ENCODE measurements at places on chromosomes 1 and 21.

GRCh38 chr1:151539321-151540020, 638 bp upstream of the TUFT1 start:
- DNase-seq: peak; percentile 93

GRCh38 chr1:60672449-60672848, 409.9 kb upstream of the NFIA start:
- DNase-seq: no peak

- DNase-seq: no peak
These were observed 17.0 kb downstream of the CAMK1G start for GRCh38 chr1:209600541-209600940.

DNA sequence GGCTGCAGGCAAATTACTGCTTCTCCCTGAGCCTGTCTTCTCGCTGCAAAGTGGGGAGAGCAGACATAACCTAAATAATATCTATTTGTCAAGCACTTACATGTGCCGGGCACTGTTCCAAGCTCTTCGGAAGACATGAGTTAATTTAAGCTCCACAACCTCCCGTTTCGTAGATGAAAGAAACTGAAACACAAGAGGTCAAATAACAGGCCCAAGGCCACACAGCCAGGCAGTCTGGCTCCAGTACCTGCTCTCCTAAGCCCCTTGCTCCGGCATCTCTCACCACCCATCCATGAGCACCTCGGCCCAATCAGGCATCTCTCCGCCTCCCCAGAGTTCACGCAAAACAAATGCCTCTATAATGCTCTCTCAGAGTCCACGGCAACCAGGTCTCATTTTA, 65.4 kb downstream of the TAS1R2 start:
- no peak for DNase-seq

DNA sequence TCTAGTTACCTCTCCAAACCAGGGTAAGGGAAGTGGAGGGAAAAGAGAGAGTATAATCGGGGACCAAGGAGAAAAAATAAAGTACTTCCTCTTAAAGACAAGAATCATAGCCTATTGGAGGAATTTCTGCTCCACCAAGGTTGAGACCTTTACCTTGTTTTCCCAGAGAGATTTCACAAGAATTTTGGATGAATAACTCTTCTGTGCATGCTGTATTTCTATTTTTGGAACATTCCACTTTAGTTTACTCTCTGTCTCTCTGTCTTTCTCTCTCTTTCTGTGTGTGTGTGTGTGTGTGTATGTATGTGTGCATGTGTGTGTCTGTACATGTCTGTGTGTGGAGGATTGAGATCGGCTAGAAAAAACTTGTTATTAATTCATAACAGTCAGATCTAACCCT, 318.4 kb upstream of the RGS18 start:
- no peak for DNase-seq

DNA sequence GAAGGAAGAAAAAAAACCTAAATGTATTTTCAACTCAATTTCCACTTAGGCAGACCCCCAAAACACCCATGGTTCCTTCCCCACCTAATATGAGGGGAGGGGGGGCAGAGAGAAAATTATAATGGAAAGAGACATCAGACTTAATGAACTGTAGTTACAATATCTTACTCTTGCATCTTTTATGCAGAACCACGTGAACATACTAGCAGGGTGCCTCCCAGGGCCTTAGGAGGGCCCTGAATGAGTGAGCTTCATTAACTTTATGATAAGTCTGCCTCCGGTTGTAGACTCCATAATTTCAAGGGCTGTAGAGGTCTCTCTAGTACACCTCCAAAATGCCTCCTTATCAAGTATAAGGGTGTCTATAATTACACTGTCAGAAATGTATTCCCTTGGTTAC, 11.3 kb upstream of the KIRREL1 start:
- no peak for DNase-seq

DNA sequence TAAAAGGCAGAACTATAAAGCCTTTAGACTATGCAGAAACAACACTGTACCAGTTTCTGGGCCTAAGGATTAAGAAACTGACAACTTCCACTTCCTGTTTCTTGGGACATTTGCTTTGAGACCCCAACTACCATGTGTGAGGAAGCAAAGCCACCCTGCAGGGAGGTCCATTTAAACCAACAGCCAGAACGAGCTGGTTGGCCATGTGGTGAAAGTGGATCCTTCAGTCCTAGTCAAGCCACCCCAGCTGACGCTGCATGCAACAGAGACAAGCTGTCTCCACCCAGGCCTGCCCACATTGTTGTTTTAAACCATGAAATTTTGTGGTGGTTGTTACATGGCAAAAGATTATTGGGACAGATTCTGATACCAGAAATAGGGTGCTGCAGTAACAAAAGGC, 31.8 kb upstream of the SLFNL1 start:
- no peak for DNase-seq

DNA sequence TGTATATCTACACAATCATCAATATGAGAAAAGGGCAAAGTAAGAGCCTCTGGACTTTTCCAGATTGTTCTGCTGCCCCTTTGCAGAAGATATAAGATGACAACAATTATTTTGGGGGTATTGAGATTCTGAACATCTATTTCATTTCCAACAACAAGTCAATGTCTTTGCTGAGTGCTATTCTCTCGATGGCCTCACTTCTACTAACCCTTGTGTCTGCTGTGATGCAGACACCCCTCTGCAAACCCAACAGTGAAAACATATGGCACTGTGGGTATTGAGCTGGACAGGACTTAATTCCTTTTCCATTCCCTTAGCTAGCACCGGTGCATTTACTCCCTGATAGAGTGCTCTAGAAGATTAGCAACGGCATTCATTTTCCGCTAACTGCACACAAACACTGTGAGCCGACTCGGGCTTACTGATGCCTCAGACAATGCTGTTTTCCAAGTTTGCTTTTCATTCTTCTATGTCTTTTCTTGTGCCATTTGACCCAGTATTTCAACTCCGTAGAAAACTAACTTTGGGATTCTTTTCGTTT, 33.4 kb upstream of the SMYD2 start:
- no peak for DNase-seq

DNA sequence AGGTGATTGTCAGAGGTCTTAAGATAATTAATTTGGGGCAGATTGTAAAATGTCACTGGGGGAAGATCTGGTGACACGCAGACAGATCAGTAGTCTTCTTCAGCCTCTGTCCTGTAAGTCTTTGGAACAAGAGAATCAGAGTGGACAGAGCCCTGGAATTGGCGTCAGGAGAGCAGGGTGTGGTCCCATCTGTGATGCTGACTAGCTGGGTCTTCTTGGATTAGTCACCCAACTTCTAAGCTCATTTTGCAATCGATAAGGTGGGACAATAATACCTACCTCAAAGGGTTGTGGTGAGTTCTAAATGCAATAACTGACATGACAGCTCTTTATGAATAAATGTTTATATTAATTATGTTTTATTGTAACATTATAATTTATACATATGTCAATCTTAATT, 4.8 kb downstream of the FASLG start:
- DNase-seq: no peak

DNA sequence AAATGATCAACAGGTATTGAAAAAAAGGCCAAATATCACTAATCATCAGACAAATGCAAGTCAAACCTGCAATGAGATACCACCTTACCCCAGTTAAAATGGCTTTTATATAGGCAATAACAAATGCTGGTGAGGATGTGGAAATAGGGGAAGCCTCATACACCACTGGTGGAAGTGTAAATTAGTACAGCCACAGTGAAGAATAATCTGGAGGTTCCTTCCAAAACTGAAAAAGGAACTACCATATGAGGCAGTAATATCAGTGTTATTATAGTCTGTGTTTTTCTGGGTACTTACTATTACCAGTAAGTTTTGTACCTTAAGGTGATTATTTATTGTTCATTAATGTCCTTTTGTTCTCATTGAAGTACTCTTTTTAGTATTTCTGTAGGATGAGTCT, 201.3 kb downstream of the MRPL39 start:
- DNase-seq: no peak

GRCh38 chr1:159973350-159973940, 19.4 kb upstream of the SLAMF9 start:
- DNase-seq: no peak

Measured in HS-27A (cell line).